ENCODE measurements at places on chromosomes 12 and 14.

DNA sequence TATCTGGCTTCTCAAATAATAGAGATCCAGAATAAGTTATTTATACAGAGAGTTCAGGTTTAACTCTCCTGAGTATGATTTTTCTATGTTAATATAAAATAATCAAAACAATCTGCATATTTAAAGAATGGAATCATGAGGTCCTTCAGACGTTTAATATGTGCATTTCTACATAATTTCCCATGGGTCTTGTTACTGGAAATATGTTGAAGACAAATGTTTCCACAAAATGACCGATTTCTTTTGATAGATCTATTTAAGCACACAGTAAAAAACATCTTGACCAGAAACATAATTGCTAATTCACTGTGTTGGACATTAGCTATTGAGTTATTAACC, 381.9 kb downstream of the APAF1 start:
- H3K4me1 ChIP-seq, result no peaks in the 10 kb centered on the region
- no peak overlapping the region for H3K27ac ChIP-seq
- H3K4me3 ChIP-seq, result no peak overlapping the region
- peaks cover 4% of the 10 kb centered on the region for H3K27me3 ChIP-seq

GRCh38 chr12:79085106-79085682, 220.6 kb downstream of the SYT1 start:
- no peak overlapping the region for H3K4me3 ChIP-seq
- no peak overlapping the region for H3K27ac ChIP-seq
- no peaks in the 10 kb centered on the region for H3K4me1 ChIP-seq
- no peak for DNase-seq

DNA sequence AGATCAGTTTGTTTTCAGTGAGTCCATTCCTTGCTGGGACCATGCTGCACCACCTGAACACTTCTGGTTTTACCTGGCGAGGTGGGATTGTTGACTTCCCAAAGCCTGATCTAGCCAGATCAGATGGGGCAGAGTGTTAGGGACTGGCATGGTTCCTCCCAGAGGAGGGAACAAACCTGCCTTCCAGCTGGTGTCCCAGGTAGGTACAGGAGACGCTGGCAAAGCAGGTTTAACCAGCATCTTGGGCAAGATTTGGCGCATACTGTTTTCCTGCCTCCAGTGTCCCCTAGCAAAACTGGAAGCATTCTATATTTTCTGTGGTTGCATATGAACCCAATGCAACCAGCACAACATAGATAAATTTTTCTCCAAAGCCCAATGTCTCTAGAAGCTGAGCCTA, 14.6 kb upstream of the FOS start:
- no peaks in the 10 kb centered on the region for H3K36me3 ChIP-seq
- no peak overlapping the region for H3K4me3 ChIP-seq
- H3K27ac ChIP-seq, result no peak overlapping the region

- no peaks in the 10 kb centered on the region for H3K27me3 ChIP-seq
- H3K27ac ChIP-seq, result no peak overlapping the region
- H3K36me3 ChIP-seq, result no peaks in the 10 kb centered on the region
- no peak overlapping the region for H3K4me3 ChIP-seq
These were observed 88.9 kb upstream of the MED13L start for GRCh38 chr12:116366456-116366776.

GRCh38 chr14:102544747-102545460, 35.3 kb upstream of the ANKRD9 start:
- H3K27ac ChIP-seq, result no peak overlapping the region
- H3K4me3 ChIP-seq, result peak overlapping the region; percentile 78
- H3K36me3 ChIP-seq, result peaks cover 4% of the 10 kb centered on the region
- no peak for DNase-seq
- peaks cover 22% of the 10 kb centered on the region for H3K27me3 ChIP-seq

- no peak overlapping the region for H3K27ac ChIP-seq
- no peaks in the 10 kb centered on the region for H3K27me3 ChIP-seq
- no peak for DNase-seq
These were observed 1277.4 kb downstream of the LRFN5 start for GRCh38 chr14:42884100-42884499.

- no peaks in the 10 kb centered on the region for H3K4me1 ChIP-seq
- H3K4me3 ChIP-seq, result no peak overlapping the region
- H3K27me3 ChIP-seq, result peaks cover 6% of the 10 kb centered on the region
- no peak overlapping the region for H3K27ac ChIP-seq
- no peak for DNase-seq
These were observed 37.7 kb upstream of the RMST start for GRCh38 chr12:97424911-97425310.

GRCh38 chr12:22856178-22856577, 231.2 kb downstream of the ETNK1 start:
- no peak overlapping the region for H3K4me3 ChIP-seq
- DNase-seq, result no peak
- peaks cover 11% of the 10 kb centered on the region for H3K27me3 ChIP-seq
- no peak overlapping the region for H3K27ac ChIP-seq

GRCh38 chr14:55102141-55102621, 26.9 kb upstream of the LGALS3 start:
- peak; percentile 22 for DNase-seq
- H3K27ac ChIP-seq, result peak overlapping the region; percentile 85
- peak overlapping the region; percentile 27 for H3K4me3 ChIP-seq
- no peaks in the 10 kb centered on the region for H3K36me3 ChIP-seq
- H3K27me3 ChIP-seq, result no peaks in the 10 kb centered on the region

DNA sequence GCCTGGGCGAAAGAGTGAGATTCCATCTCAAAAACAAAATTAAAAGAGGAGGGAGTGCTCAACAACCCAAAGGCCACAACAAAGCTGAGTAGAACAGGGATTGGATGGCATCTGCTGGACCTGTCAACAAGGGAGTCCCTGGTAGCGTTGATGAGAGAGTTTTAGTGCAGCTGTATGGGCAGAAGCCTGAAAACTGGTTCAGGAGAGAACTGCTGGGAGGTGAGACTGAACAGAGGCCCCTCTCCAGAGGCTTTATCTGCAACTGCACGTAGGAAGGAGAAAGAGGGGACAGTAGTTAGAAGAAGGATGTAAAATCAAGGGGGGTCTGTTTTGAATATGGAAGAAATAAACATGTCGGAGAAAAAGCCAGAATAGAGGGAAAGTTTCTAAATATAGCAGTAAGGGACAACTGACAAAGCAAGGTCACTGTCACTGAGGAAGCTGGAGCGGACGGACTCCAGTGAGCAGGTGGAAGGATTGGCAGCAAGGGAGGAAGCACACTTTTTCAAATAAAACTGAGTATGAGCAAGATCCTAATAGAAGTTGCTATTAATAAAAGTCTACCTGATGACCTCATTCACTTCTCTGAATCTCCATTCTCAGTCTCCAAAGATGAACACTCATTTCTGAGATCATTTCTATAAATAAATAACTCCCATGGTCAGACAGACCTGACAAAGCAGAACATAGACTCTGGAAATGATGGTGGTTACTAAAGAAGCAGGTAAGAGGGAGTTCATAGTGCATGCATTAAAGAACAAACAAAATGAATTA, 11.8 kb upstream of the ATF1 start:
- H3K4me3 ChIP-seq, result no peak overlapping the region
- H3K27ac ChIP-seq, result peak overlapping the region; percentile 60
- H3K27me3 ChIP-seq, result no peaks in the 10 kb centered on the region
- H3K36me3 ChIP-seq, result peaks cover 22% of the 10 kb centered on the region
- H3K4me1 ChIP-seq, result no peaks in the 10 kb centered on the region

GRCh38 chr14:60622210-60622916, 26.9 kb downstream of the SIX1 start:
- no peak for DNase-seq
- H3K4me3 ChIP-seq, result no peak overlapping the region
- H3K4me1 ChIP-seq, result peaks cover 6% of the 10 kb centered on the region
- no peak overlapping the region for H3K27ac ChIP-seq

DNA sequence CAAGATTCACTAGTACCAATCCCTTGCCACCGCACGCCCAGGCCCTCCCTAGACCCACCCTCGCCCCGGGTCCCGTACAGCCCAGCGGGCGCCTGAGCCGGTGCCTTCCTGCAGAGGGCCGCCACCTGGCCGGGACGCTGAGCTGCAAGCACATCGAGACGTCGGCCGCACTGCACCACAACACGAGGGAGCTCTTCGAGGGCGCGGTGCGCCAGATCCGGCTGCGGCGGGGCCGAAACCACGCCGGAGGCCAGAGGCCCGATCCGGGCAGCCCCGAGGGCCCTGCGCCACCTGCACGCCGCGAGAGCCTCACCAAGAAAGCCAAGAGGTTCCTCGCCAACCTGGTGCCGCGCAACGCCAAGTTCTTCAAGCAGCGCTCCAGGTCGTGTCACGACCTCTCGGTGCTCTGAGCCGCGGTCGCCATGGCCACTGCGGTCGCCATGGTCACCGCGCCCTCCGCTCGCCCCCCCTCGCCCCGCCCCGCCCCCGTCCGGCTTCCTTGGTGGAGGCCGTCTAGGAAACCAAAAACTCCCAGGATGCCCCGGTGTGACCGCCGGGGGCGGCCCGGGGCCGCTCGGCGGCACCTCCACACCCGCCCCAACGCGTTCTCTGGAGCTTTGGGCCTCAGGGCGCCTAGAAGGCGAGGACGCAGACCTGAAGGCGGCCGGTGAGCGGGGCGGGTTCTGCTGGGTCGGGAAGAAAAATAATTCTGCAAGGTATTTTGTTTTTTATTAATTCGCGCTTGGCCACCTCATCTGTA, 3.7 kb downstream of the REM2 start:
- H3K27ac ChIP-seq, result peak overlapping the region; percentile 94
- peaks cover 46% of the 10 kb centered on the region for H3K4me1 ChIP-seq
- DNase-seq, result peak; percentile 64
- peaks cover 4% of the 10 kb centered on the region for H3K36me3 ChIP-seq
- no peaks in the 10 kb centered on the region for H3K27me3 ChIP-seq
- H3K4me3 ChIP-seq, result peak overlapping the region; percentile 90

DNA sequence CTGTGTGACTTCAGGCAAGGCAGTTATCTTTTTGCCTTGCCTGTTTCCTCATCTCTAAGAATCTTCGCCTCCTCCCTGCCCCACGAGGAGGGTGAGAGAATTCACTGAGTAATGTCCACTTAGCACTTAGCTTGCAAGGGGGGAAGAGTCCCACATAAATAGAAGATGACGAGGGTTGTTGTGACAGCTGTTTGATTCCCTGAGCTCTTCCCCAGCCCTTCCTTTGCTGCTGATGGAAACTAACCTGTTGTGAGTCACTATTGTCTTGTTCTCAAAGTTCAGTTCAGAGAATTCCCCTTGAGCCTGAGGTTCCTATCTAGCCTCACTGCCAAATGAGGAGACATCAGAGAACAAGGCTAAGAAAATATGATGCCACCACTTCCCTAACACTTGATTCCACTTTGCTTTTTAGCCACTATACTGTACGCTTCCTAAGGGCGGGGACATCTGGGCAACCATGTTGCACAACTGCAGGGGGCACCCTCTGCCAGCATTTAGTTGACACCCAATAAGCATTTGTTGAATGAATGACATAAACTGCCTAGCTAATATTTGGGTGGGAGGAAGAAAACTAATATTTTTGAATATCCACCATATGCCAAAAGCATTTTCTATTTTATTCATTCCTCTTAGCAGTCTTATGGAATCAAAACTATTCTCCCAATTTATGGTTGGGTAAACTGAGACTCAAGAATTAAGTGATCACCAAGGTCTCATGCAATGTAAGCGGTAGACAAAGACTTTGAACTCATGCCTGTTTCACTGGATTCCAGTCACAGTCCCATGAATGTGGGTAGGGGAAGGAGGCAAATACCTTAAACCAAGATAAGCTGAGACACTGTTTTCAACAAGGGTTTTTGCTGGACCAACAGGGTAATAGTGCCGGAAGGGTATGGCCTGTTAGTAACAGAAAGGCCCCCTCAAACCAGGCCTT, 77.6 kb downstream of the ZFP36L1 start:
- peak overlapping the region; percentile 17 for H3K27ac ChIP-seq
- no peak overlapping the region for H3K4me3 ChIP-seq
- H3K4me1 ChIP-seq, result peaks cover 7% of the 10 kb centered on the region
- H3K36me3 ChIP-seq, result no peaks in the 10 kb centered on the region

DNA sequence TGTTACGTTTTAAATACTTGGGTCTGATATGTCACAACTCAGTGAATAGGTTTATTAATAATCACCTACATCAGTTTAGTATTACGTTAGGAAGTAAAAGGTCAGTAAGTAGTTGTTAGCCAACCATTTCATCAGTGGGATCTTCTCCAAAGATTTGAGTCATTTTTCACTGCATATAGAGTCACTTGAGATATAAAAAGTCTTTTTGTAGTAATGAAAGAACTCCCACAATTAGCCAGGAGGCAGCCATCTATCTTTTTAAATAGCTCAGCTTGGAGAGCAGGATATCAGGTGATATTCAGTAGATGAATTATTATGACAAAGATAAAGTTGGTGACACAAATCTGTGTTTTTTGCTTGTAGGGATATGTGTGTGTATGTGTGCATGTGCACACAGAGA, 309.3 kb downstream of the PDZRN4 start:
- H3K4me3 ChIP-seq, result no peak overlapping the region
- H3K27me3 ChIP-seq, result peaks cover 1% of the 10 kb centered on the region
- H3K27ac ChIP-seq, result no peak overlapping the region
- H3K36me3 ChIP-seq, result no peaks in the 10 kb centered on the region
- no peaks in the 10 kb centered on the region for H3K4me1 ChIP-seq

- H3K4me1 ChIP-seq, result peaks cover 20% of the 10 kb centered on the region
- H3K36me3 ChIP-seq, result peaks cover 22% of the 10 kb centered on the region
- peak overlapping the region; percentile 86 for H3K4me3 ChIP-seq
These were observed 7.8 kb downstream of the KMT5A start for GRCh38 chr12:123391546-123392343.

DNA sequence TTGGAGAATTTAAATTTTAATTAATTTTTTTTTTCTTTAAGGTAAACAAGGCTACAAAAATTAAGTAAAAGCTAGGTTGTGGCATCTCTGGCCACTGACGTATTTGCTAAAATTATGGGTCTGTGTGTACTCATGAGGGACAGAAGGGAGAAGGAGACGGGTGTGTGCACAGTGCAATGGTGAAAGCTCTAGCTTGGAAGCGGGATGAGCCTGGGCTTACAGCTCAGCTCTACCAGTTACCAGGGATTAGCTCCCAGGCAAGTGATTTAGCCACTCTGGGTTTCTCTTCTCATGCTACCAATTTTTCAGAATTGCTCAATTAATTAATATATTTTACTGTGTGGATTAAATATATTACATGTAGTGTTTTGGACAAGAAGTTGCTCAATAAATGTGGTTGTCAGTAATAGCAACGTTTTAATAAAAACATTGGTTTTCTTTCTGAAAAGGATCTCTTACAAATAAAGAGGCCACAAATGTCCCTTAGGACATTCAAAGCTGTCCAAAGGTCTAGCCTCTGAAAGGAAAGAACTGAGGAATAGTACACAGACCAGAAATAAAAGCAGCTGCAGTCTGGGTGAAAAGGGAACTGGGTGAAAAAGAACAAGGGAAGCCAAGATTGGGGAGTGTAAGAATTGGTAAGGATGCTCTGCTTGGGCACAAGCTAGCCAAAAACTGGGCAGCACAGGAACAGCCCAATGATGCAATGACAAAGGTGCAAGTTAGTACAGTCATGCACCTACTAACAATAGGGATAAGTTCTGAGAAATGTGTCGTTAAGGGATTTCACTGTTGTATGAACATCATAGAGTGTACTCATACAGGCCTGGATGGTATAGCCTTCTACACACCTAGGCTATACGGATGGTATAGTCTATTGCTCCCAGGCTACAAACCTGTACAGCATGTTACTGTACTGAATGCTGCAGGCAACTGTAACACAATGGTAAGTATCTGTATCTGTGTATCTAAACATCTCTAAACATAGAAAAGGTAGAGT, 61.7 kb downstream of the FERMT2 start:
- no peak overlapping the region for H3K4me3 ChIP-seq
- peaks cover 2% of the 10 kb centered on the region for H3K36me3 ChIP-seq
- no peak for DNase-seq
- H3K4me1 ChIP-seq, result no peaks in the 10 kb centered on the region

- H3K4me1 ChIP-seq, result no peaks in the 10 kb centered on the region
- H3K27ac ChIP-seq, result no peak overlapping the region
- DNase-seq, result no peak
- H3K27me3 ChIP-seq, result peaks cover 6% of the 10 kb centered on the region
- H3K4me3 ChIP-seq, result no peak overlapping the region
These were observed 15.4 kb downstream of the VASH1 start for GRCh38 chr14:76776428-76777251.

GRCh38 chr12:132289356-132290202, 39.8 kb downstream of the GALNT9 start:
- DNase-seq, result no peak
- H3K27me3 ChIP-seq, result peaks cover 8% of the 10 kb centered on the region
- no peak overlapping the region for H3K4me3 ChIP-seq
- H3K36me3 ChIP-seq, result no peaks in the 10 kb centered on the region

Measured in memory B cell (primary cell).